Retinal pigment epithelial cell (primary cell): ENCODE measurements at places on chromosomes 11 and 22.

DNA sequence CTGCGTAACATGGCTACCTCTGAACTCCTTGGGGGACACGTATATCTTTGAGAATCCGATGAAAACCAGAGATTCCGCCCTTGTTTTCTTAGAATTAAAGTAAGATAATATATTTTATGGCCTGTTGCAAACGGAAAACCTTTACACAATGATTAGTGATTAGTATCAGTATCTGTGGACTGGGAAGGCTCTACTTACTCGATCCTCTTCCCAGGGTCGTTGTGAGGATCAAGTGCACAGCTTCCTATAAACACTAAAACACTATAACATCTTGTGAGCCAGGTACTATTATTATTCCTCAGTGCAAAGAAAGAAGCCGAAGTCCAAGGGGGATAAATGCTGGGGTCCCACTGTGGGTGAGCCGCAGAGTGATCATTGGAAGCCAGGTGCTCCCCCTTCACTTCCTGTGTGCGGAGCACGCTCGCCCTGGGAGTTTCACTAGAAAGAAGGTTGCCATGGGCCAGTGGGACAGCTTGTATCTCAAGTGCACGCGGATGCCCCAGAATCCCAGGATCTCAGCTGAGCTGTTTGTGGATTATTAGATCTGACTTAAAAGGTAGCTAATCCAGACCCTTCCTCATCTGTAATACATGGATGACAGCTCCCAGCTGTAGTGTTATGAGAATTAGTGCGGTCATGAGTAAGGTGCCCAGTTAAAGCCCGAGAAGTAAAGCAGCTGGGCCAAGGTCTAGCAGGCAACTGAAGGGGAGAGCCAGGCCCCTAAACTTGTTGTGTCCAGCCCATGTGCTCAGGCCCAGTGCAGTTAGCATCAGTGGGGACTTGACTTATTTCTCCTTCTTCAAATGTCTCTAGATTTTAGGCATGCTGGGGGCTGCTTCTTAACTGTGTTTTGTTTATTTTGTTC, 839 bp downstream of the CBY1 start:
- no peak for DNase-seq

DNA sequence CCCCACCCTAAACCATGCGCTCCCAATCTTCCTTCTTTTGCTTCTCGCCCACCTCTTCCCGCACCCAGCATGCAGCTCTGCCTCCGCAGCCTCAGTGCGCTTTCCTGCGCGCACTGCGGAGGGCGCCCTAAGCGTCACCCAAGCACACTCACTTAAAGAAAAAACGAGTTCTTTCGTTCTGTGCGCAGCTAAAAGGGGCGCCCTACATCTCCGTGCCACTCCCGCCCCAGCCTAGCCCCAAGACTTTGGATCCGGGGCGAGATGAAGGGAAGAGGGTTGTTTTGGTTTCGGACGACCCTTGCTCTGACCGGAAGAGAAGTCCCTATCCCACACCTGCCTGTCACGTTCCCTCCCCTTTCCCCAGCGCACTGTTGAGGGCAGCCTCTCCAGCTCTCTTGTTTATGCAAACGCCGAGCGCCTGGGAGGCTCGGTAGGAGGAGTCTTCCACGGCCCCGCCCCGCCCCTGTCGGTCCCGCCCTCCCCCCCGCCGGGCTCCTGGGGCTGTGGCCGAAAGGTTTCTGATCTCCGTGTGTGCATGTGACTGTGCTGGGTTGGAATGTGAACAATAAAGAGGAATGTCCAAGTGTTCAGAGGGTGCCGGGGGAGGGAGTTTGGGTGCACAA, 5.3 kb downstream of the VSIG2 start:
- DNase-seq: peak; percentile 27

DNA sequence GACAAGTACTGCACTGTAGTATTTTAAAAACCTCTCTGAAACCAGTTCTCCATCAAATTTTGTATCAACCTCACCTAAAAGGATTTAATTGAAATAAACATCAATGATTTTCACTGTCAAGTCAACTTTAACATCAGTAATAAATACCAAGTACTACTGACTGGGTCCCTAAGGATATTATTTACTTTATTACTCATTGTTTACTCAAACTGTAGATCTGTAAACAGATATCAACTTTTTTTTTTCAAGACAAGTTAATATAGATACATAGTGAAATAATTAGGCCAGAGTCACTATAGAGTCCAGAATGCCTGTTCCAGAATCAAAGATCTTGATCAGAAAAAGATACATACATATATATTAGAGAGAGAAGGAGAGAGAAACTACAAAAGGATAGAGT, 1.6 kb downstream of the RNF141 start:
- no peak for DNase-seq

DNA sequence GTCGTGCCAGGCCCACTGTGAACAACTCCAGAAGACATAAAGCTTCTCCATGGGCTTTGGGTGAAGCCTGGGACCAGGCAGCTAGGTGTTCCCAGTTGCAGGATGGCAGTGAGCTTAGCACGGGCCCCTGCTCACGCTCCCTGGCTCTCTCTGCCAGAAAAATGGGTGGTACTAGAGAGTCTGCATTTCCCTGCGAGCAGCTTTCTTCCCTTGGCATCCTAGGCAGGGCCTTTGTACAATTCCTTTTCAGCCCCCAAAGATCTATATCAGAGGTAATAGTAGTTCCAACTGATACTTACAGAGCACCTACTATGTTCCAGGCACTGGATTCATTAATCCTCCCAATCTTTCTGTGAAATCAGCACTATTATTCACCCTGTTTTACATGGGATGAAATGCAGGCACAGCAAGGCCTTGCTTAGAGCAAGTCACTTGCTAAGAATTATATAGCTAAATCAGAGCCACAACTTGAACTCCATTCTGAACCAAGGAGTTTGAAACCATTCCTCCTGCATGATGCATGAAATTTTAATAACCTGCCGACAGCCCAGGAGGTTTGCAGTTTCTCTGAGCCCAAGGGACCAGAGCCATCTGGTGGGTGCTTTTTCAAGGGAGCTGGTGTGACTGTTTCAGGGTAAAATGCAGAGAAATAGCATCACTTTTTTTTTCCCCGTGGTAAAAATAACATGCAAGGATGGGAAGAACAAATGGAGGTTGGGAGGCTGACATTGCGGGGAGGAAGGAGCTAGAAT, 22.7 kb downstream of the NAV2 start:
- DNase-seq: no peak

GRCh38 chr11:112999520-112999919, 38.3 kb downstream of the NCAM1 start:
- DNase-seq: no peak

DNA sequence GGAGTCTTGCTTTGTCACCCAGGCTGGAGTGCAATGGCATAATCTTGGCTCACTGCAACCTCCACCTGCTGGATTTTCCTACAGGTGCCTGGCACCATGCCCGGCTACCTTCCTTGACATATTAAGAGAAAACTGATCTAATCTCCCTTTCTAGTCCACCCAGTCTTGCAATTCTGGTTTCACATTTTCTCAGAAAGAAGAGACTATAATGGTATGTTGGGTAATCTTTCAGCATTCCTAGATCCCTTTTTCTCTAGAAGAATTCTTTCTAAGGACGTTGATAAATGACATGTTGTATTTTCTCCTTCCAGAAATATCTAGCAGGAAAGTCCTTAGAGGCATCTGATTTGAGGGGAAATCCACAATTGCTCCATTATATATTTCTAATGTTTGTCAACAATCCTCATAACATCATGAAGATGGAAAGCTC, 10.4 kb upstream of the HSPA8 start:
- no peak for DNase-seq

GRCh38 chr22:20549232-20549841, 41.9 kb downstream of the MED15 start:
- peak; percentile 87 for DNase-seq

DNA sequence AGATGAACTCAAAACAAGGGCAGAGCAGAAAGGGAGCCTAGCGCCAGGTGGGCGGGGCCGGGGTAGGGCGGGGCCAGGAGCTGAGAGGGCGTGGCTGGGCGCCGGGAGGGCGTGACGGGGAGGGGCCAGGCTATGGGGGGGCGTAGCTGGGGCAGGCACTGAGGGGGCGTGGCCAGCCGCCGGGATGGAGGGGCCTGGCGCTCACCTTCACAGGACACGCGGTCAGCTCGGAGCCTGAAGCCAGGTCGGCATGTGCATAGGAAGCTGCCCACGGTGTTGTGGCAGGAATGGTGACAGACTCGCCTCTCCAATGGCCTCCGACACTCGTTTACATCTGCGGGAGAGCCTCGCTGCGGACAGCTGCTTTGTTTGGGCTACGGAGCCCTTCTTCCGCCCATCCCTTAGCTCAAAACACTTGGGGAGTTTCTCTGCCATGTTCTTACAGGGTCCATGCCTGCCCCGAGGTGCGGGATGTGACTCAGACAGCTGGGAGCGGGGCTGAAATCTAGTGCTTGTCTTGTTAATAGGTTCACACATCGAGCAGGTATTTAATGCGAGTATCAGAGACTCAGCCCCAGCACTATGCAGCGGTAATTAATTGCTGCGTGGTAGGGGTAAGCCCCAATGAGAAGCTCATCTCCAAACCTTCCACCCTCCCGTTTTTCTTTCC, 13.4 kb downstream of the VWCE start:
- no peak for DNase-seq

GRCh38 chr11:111461460-111462235, 50.5 kb downstream of the BTG4 start:
- DNase-seq: no peak

DNA sequence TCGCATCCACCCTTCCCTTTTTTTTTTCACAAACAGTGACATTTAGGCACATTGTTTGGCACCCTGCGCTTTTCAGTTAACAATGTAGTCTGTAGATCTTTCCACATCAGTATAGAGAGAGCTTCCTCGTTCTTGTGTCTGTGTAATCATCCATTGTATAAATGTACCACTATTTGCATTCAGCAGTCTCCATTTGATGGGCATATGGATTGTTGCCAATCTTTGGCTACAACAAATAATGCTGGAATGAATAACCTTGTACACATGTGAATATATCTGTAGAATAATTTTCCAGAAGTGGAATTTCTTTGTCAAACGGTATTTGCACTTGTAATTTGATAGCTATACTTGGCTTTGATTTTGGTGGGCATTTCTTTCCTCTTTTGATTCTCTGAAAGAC, 17.1 kb downstream of the MPEG1 start:
- DNase-seq: no peak

DNA sequence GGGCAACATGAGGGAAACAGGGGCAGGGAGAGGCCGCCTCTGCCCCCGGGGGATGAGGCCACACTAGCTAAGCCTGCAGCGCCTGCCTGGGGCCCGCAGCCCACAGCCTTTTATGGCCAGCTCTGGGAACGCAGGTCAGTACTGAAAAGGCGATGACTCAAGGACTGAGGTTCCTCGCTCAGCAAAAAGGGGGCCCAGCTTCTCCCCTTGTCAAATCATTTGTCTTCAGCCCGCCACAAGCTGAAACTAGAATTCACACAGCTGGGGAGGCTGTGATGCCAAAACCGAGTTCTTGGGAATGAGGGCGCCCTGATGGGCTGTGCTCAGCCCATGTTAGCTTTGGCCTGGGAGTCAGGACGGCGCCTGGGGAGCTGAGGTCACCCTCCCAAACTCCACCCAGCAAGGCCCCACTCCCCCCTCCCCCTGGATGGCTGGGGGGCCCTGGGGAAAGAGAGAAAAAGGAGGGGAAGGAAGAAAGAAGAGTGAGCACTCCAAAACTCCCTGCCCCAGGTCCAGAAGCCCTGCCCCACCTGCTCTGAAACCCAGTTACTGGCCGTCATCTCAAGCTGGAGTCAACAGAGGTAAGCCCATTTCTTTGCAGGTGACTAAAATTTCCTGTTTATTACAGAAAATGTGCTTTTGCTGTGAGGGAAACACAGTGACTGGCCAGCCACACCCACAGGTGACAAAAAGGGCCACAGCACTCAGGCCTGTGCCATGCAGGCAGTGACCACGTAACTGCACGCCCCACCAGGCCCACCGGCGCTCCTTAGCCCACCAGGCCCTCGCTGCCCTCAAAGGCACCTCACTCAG, 13.7 kb downstream of the EHD1 start:
- DNase-seq: no peak

DNA sequence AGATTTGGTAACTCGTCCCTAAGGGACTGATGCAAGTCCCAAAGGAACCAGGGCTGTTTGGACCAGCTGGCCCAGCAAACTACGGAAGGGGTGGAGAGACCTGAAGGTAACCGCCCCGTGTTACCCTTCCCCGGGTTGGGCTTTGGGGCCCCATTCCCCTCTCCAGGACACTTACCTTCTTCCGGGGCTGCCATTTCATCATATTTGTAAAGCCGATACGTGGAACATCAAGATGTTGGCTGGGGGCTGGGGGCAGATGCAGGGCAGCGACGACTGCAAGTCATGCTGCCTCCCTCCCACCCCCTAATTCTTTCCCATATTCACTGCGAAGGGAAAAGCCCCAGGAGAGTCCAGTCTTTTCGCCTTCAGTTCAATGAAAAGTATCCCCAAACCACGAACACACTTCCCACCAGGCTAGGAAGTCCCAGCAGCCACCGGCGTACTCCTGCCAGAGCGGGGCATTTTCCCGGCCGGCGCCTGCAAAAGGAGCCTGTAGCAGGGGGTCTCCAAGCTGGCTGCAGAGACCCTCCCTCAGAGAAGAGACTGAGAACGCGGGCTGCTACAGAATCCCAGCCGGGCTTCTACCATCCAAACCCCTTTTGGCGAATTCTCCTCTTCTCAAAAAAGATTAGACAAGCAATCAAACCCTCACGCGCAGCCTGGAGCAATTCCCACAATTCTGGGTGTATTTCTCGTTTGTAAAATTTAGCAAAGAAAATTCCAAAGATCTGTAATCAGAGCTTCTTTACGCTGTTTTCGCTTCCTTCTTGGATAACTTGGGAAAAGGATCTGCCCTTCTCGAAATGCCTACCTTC, 236.7 kb downstream of the TTC28 start:
- DNase-seq: no peak

GRCh38 chr11:110182886-110183285, 89.7 kb downstream of the ZC3H12C start:
- DNase-seq: no peak

DNA sequence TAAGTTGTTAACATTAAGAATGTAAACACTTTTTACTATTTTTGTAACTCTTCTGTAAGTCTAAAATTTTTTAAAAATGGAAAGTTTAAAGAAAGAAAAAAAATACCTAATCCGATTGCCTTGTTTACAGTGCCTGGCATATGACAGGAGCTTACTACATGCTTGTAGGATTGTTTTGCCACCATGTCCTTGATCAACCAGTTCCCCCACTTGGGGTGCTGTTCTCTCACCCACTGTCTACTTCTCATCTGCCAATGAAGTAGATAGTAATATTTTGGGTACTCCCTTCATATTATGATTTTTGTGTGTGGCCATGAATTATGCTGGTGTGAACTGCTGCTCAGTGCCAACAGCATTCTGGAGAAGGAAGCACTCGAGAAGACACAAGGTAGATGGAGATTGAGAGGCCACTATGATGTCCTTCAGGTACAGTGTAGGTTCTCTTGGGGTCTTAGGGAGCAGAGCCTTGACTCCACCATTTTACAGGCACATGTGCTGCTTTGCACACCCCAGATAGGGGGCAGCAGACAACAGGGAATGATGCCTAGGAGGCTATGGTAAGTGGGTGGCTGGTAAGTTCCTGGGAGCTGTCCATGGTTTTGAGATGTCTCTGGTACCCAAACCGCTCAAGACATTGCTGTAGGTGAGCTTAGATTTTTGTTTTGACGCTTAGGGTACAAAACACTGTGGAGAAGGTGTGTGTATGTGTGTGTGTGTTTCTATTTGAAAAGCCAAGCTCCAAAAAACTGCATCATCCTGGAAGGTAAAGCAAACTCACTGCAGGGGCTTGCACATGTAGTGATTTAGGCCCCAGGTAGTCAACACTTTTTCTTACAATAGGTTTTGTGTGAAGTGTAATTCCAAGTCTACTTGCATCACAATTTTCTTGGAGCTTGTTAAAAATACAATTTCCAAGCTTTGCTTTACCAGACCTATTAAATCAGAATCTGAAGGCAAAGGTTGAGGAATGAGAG, 494.5 kb upstream of the LARGE1 start:
- no peak for DNase-seq
